ENCODE measurements at places on chromosomes 1 and 21. TPM values are rescaled to one million over a fixed set of nuclear protein-coding genes. Genes with fewer than 3 reads are reported as not detected.

The BRDT gene
- total RNA-seq: not detected

- peak overlapping the region; percentile 93 for H3K4me3 ChIP-seq
- H3K27me3 ChIP-seq: no peaks in the 10 kb centered on the region
- H3K36me3 ChIP-seq: no peaks in the 10 kb centered on the region
- peak overlapping the region; percentile 95 for H3K27ac ChIP-seq
- H3K4me1 ChIP-seq: peaks cover 53% of the 10 kb centered on the region
Measured at GRCh38 chr1:10694274-10694632, 102.2 kb downstream of the CASZ1 start.

DNA sequence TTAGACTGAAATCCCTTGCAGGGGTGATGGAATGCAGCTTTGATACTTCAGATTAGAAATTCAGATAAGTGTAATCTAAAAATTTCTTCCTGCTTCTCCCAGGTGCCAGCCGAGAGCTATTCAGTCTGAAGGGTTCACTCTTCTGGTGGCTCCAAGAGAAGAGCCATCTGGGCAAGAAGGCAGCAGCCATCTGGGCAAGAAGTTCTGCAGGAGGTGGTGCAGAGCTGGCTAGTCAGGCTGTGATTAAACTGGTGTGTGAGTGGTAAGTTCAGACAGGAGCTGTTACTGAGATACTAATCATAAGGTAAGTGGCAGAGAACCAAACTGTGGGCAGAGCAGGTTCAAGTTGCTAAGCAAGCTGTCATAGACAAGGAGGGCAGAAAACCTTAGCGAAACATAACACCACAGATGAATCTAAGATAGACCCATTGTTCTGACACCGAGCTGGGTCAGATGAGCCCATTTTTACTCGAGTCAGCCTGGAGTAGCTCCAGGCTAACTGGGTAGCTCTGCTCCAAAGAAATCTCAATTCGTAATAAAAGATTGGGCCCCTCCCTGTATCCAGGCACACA, 14.4 kb upstream of the TP53BP2 start:
- H3K4me1 ChIP-seq: no peaks in the 10 kb centered on the region
- no peak for DNase-seq
- no peaks in the 10 kb centered on the region for H3K27me3 ChIP-seq
- H3K36me3 ChIP-seq: no peaks in the 10 kb centered on the region
- no peak overlapping the region for H3K27ac ChIP-seq
- no peak overlapping the region for H3K4me3 ChIP-seq

The SYTL1 gene
- total RNA-seq: 5.2 TPM

DNA sequence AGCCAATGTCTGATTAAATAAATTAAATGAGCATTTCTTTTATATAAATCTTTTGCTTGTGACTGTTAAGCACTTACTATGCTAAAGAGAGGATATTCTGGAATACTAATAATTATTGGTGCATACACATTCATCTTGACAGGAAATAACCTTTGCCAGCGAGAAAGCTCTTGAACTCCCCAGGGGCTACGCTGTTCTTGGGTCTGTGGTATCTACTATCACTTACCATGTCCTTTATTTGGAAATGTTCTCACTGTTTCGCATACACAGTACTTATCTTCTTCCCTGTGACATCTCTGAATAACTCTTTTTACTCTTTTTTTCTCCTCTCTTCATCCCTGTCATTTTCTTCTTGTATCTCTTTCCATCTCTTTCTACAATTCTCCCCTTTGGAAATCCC, 178.7 kb downstream of the GABPA start:
- no peaks in the 10 kb centered on the region for H3K36me3 ChIP-seq
- H3K27ac ChIP-seq: no peak overlapping the region
- DNase-seq: no peak
- H3K4me3 ChIP-seq: no peak overlapping the region
- no peaks in the 10 kb centered on the region for H3K27me3 ChIP-seq
- H3K4me1 ChIP-seq: peaks cover 30% of the 10 kb centered on the region

DNA sequence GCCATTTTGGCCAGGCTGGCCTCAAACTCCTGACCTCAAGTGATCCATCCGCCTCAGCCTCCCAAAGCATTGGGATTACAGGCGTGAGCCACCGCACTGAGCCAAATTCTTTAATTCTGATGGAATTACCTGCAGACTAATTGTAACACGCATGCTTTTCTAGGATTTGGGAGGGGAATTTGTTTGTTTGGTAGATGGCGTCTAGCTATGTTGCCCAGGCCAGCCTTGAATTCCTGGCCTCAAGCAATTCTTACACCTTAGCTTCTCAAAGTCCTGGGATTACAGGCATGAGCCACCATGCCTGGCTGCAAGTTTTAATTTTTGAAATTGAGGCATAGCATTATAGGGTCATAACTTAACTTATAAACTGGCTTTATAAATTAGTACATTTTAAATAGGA, 18.6 kb downstream of the RTCA start:
- H3K36me3 ChIP-seq: peaks cover 2% of the 10 kb centered on the region
- no peaks in the 10 kb centered on the region for H3K27me3 ChIP-seq
- H3K27ac ChIP-seq: no peak overlapping the region
- no peak for DNase-seq
- H3K4me1 ChIP-seq: no peaks in the 10 kb centered on the region

The CD48 gene
- 7.5 TPM for total RNA-seq

The MSH4 gene
- not detected for total RNA-seq

GRCh38 chr1:175530622-175531375, 212.6 kb downstream of the TNR start:
- no peaks in the 10 kb centered on the region for H3K4me1 ChIP-seq
- H3K27ac ChIP-seq: no peak overlapping the region
- H3K27me3 ChIP-seq: no peaks in the 10 kb centered on the region
- no peak overlapping the region for H3K4me3 ChIP-seq

The UQCRHL gene
- total RNA-seq: 2.4 TPM

The DDI2 gene
- 30.6 TPM for total RNA-seq

The RRP1 gene
- 9.8 TPM for total RNA-seq

The HLX gene
- total RNA-seq: 4.2 TPM

DNA sequence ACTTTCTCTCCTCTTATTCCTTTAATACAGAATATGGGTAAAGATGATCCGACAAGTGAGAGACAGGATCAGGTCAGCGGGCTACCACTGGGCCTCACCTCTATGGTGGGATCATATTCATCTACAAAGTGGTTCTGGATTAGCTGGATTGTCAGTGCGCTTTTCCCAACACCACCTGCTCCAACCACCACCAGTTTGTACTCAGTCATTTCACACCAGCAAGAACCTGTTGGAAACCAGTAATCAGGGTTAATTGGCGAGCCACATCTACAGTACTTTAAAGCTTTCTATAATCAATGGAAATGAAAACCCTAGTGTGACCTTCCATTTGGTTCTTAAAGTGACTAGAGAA, 643 bp downstream of the NRAS start:
- peaks cover 22% of the 10 kb centered on the region for H3K4me1 ChIP-seq
- DNase-seq: no peak
- peak overlapping the region; percentile 97 for H3K27ac ChIP-seq
- peak overlapping the region; percentile 79 for H3K4me3 ChIP-seq

The TNNT2 gene
- not detected for total RNA-seq

DNA sequence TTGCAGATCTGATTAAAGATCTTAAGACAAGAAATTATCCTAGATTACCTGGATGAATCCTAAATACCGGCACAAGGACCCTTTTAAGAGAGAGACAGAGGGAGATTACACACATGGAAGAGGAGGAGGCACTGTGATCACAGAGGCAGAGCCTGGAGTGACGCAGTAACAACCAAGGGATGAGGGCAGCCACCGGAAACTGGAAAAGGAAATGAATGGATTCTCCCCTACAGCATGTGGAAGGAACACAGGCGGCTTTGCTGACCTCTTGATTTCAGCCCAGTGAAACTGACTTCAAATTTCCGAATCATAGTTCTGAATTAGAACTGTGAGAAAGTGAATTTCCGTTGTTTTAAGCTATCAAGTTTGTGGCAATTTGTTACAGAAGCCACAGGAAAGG, 50.2 kb upstream of the IVNS1ABP start:
- no peaks in the 10 kb centered on the region for H3K27me3 ChIP-seq
- H3K4me1 ChIP-seq: no peaks in the 10 kb centered on the region
- no peak overlapping the region for H3K4me3 ChIP-seq
- no peak overlapping the region for H3K27ac ChIP-seq
- DNase-seq: no peak

The OR10X1 gene
- not detected for total RNA-seq

DNA sequence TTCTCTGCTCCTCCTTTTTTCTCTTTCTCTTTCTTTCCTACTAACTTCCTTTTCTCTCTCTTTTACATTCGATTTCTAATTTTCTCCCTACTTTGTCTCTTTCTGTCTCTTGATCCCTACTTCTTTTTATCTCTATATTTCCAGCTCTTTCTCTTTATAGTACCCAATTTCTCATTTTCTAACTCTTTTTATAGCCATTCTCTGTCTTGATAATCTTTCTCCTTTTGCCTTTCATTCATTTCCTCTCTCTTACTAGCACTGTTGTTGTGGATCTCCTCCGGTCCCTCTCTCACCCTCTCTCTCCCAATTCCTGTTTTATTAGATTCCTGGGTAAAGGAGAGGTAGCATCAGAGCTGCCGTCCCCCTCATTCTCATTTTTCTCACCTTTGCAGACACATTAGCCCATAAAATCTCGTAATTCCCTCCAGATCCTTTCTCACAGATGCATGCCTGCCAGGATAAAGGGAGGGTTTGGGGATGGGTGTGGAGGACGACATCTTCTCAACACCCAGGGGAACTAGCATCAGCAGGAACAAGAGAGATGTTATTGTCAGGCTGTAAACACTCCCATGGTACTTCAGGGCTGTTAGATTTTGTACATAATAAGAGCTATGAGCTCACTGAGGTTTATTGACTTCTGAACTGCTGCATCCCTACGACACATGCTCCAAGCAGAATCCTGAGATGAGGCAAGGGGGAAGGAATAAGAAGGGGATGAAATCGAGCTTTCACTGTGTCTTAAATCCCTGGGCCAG, 159.0 kb upstream of the GALNT2 start:
- H3K36me3 ChIP-seq: no peaks in the 10 kb centered on the region
- no peak overlapping the region for H3K4me3 ChIP-seq
- no peaks in the 10 kb centered on the region for H3K27me3 ChIP-seq
- H3K4me1 ChIP-seq: no peaks in the 10 kb centered on the region
- DNase-seq: no peak

GRCh38 chr1:216020743-216021345, 402.4 kb downstream of the USH2A start:
- no peak overlapping the region for H3K27ac ChIP-seq
- no peaks in the 10 kb centered on the region for H3K4me1 ChIP-seq
- H3K36me3 ChIP-seq: no peaks in the 10 kb centered on the region
- no peak for DNase-seq

The ZNF648 gene
- not detected for total RNA-seq

DNA sequence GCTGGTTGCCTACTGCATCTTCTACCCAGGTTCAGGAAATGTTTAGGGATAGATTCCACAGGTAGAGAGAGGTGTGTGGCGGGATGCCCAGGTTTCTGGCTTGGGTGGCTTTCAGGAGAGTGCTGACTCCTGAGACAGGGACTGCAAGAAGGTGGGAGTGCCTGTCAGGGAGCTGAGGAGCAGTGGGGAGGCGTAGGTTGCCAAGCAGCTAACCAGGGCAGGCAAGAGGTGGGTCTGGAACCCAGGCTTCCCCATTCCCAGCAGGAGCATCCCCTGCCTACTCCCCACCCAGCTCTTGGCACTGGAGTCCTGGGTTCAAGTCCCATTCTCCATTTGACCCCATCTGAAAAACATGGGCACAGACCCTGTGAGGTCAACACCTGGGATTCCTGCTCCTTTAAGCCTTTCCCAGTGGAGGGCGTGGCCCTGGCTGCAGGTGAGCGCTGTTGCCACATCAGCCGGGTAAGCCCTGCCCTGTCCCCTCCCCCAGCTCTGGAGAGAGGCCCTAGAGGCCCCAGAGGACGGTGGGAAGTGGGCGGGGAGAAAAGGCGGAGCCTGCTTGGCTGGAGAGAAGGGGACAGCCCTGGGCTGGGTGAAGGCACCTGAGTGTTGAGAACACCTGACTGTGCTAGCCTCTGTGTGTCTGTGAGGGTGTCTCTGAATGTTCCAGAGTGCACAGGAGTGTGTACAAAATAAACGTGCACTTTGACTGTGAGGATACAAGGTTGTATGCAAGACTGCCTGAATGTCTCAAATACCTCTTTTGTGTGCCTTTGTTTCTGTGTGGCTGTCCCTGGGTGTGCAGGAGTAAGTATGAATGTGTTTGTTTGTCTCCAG, 14.0 kb upstream of the SYNC start:
- peak overlapping the region; percentile 80 for H3K27ac ChIP-seq
- H3K4me1 ChIP-seq: peaks cover 20% of the 10 kb centered on the region
- H3K27me3 ChIP-seq: no peaks in the 10 kb centered on the region

The PGLYRP4 gene
- total RNA-seq: not detected

The SLC5A9 gene
- total RNA-seq: 2.2 TPM

DNA sequence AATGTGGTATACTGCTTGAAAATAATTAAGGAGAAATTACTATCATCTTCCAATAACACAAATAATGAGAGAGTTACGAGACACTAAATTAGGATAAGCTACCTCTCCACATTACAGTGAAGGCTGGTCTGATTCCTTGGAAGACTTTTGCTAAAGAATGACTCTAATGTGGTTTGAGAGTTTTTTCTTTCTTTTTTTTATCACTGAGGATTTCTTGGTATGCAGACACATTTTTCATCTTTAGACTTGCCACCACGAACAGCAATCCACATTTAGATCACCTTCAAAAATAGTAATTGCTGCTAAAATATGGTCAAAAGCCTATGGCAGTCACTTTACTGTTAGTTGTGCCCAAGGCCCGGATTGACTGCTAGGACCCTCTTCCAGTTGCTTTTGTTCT, 16.6 kb upstream of the TMEM35B start:
- H3K36me3 ChIP-seq: no peaks in the 10 kb centered on the region
- no peak overlapping the region for H3K27ac ChIP-seq
- no peak for DNase-seq
- no peak overlapping the region for H3K4me3 ChIP-seq

DNA sequence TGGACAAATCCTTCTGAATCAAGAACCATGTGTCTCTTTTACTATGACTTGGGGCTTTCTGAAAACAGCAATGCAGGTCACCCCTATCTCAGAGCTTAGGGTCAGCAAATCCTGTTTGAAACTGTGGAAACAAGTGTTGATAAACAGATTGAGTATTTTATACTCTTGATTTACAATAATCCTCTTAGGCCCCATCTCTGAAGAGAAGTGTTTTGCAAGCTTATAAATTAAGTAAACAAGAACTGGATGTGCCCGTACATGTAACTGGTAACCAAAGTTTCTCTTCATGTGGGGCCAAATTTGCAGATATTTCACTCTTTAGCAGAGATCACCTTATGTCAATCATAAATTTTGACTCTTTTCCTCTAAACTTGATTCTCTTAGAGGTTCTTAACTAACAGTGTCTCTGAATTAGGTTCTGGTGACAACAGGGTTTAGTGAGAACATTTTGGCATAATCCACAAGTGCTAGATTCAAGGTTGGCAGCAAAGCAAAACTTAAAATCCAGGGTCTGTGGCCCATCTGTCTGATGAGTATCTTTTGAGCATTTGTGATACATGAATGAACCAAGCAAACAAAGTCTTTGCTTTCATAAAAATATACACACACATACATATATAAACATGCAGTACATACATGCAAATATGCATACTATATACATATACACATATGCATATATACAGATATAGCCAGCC, 183.0 kb upstream of the HOOK1 start:
- no peaks in the 10 kb centered on the region for H3K4me1 ChIP-seq
- H3K36me3 ChIP-seq: no peaks in the 10 kb centered on the region
- H3K27me3 ChIP-seq: no peaks in the 10 kb centered on the region
- H3K27ac ChIP-seq: peak overlapping the region; percentile 52
- no peak for DNase-seq
- H3K4me3 ChIP-seq: no peak overlapping the region

- H3K4me3 ChIP-seq: no peak overlapping the region
- no peak for DNase-seq
- H3K4me1 ChIP-seq: peaks cover 2% of the 10 kb centered on the region
- H3K36me3 ChIP-seq: no peaks in the 10 kb centered on the region
- H3K27ac ChIP-seq: no peak overlapping the region
- H3K27me3 ChIP-seq: no peaks in the 10 kb centered on the region
Measured at GRCh38 chr1:90973897-90974798, 47.7 kb downstream of the ZNF644 start.
